T-helper 2 cell treated with Interferon-gamma antibody and Interleukin-4, amounts not matched to agents 100 ng/mL and 5 ng/mL, for 36 hours (primary cell): ENCODE measurements at places on chromosomes 7 and 10. TPM values are rescaled to one million over a fixed set of nuclear protein-coding genes. Genes with fewer than 3 reads are reported as not detected.

Gene C10orf67
- total RNA-seq: not detected in 2 replicates

Gene CYP3A7
- not detected in 2 replicates for total RNA-seq

Gene VWDE
- 4.1 and 4.2 TPM in 2 replicates for total RNA-seq

Gene ATP6V0A4
- not detected in 2 replicates for total RNA-seq

Gene OR9A2
- total RNA-seq: not detected in 2 replicates

Gene PSD
- 1.4 and 1.6 TPM in 2 replicates for total RNA-seq
